SJSA1 (cell line): ENCODE measurements at places on chromosomes 6 and 20.

- DNase-seq = no peak
These were observed 1305.2 kb downstream of the EPHA7 start for GRCh38 chr6:92114091-92114675.

DNA sequence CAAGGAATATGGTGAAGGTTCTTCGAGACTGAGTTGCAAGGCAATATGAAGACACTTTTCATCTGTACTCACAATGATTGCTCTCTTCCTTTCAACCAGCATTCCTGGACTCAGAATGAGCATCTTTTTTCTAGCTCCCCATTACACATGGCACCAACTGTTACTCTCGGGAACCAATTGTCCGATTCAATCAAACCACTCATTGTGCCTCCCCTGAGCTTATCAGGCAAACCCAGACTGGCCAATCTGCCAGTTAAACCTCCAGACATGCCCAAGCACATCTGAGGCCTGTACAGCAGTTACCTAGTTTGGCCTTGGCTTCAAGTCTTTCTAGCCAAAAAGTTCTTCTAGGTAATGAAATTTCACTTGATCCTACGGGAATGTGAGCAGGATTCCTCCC is 164.1 kb downstream of the ID4 start:
- DNase-seq = no peak

DNA sequence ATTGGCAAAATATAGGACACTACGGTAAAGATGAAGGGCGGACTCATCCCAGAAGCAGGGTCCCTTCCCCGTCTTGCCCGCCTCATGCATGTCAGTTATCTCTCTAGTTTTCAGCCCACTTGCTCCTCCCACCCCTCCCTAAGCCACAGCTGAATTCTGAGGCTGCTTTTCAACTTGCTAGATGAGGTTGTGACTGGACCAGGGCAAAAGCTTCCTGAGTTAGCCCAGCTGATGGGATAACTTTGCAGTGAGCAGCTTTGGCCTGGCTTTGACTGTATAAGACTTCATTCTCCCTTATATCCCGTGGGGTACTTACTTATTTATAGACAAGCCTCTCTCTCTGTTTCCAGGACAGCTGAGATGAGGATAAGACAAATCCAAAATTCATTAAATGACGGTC is 23.2 kb downstream of the GHRH start:
- DNase-seq = no peak

DNA sequence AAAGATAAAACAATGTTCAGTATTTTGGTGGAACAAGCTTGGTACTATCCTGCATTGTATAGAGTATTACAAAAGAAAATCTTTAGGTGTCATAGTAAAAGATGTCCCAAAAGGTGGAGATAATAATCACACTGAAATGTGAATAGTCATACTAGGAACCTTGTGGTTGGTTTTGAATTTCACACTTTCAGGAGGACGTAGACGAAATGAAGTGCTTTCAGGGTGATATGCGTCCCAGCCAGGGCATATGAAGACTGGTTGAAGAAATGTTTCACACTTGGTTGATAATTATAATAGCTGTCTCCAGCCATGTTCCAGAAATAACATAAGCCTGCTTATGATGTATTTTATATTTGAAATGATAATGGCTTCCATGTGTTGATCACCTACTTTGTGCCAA is 60.4 kb downstream of the SCAND1 start:
- DNase-seq = no peak

DNA sequence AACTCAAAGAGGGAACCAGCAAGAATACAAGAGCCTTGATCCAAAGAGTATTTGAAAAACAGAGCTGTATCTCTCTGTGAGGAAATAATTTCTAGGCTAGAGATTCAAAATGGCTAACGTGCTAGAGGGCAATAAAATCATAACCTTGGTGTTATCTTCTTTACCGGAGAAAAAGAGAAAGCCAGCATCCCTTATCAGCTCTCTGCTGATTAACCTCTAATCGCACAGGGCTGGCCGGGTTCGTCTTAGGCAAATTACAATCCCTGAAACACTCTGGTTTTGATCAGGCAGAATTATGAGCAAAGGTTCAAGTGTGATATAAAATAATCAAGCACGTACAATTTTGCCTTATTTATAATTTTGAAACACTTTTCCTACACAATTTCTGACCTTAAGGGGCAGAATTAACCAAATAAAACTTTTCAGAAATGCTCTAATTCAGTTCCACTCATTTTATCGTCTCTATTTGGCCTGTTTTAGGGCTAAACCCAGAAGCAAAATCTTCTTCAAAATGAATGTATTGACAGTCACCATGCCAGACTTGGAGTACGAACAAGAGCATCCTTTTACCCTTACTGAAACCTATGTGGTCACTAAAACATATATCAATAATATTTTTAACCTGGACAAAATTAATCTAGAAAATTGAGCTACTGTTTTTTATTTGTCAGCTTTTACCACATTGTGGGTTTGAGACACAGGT is 13.7 kb downstream of the PSMB9 start:
- DNase-seq = no peak

- no peak for DNase-seq
These were observed 469.4 kb downstream of the PREX1 start for GRCh38 chr20:48358176-48359054.

- no peak for DNase-seq
These were observed 222.7 kb upstream of the NOX3 start for GRCh38 chr6:155678361-155678760.
